ENCODE measurements at places on chromosomes 6 and 20. TPM values are rescaled to one million over a fixed set of nuclear protein-coding genes. Genes with fewer than 3 reads are reported as not detected.
A peak's percentile ranks its signal among the peaks of the same experiment; 100 is the strongest.

- DNase-seq: peak; percentile 89
Measured at GRCh38 chr6:161374971-161375873, 101.4 kb upstream of the AGPAT4 start.

DNA sequence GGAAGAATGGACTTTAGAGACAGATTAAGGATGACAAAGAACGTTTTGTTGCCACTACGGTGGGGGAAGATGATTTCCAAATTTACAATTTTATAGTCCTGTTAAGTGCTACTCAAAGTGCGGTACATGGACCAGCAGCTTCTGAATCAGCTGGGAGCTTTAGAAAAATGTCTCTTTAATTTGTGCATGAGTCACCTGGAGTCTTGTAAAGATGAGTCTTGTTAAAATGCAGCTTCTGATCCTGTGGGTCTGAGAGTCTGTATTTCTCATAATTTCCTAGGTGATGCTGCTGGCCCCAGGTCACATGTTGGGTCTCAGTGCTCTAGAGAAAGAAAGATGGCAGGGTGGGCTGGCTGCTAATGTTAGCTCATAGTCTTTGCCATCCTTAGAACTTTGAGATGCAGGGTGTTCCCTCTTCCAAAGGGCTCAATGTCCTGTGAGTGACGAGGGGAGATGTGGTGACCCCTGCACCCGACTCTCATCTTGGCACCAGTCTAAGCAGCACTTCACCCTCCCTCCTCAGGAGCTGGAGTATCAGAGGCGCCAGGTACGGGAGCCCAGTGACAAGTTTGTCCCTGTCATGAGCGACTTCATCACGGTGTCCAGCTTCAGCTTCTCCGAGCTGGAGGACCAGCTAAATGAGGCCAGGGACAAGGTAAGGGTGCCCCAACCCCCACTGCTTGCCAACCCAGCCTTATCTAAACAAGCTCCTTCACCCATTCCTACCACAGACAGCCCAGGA, 34.5 kb downstream of the MOCS1 start:
- DNase-seq: no peak

DNA sequence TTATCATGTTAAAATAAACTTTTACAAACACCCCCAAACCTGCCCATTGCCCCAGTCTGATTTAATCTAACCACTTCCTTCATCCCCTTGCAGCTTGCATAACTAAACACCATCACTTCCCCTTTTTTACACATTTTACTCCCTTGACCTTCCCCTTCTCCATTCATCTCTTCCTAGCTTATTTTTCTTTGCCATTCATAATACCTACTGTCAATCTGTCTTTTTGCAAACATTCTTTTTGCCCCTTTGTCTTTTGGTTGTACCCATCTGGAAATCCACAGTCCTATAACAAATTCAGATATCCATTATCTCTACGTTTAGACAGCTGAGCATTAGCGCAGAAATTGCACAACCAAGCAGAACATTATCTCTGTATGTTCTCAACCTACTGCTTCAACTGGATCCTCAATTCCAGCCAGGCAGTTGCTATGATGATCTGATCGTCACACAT, 51.2 kb downstream of the C6orf52 start:
- no peak for DNase-seq

The SLC17A3 gene
- total RNA-seq: not detected

The WFDC9 gene
- not detected for total RNA-seq

The SNRPB2 gene
- 50.3 TPM for total RNA-seq

The TMEM217 gene
- total RNA-seq: 3.3 TPM

Measured in osteoblast (primary cell).